ENCODE measurements at places on chromosomes 5 and 9. TPM values are rescaled to one million over a fixed set of nuclear protein-coding genes. Genes with fewer than 3 reads are reported as not detected.

- no peak for DNase-seq
These were observed 25.7 kb upstream of the C5orf47 start for GRCh38 chr5:173963182-173963838.

GRCh38 chr9:105281926-105282325 is 37.5 kb downstream of the SLC44A1 start:
- DNase-seq, result no peak

DNA sequence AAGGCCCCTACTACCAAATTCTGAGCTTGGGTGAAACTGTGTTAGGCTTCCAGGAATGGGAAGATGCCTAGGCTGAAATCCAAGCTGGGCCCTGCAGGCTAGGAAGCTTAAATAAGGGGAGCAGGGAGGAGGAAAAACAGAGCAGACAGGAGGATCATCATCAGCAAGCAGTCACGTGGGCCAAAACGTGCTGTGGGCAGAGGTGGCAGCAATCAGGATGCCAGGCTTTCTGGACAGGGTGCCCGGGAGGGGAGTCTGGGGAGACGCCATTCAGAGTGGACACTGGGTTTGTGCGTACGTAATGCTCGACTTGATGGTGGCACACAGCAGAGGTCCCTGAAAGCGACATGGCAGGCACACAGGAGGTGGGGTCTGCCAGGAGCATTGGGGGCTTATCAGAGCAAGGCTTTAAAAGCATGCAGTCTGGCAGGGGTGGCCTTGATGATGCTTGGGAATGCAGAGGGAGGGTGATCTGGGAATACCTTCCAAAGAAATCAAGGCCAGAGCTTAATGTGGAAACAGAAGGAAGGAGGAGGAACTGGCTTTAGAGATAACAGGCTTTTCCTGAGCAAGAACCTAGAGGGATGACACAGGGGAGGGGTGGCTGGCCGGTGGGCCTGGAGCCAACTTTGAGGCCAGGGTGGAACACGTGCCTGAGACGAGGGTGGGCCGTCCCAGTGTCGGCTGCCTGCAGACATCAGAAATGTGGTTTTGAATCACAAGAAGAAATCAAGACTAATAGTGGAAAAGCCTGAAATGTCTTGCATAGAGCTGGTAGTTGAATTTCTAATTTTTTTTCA is 212.5 kb downstream of the GADD45G start:
- DNase-seq, result no peak

DNA sequence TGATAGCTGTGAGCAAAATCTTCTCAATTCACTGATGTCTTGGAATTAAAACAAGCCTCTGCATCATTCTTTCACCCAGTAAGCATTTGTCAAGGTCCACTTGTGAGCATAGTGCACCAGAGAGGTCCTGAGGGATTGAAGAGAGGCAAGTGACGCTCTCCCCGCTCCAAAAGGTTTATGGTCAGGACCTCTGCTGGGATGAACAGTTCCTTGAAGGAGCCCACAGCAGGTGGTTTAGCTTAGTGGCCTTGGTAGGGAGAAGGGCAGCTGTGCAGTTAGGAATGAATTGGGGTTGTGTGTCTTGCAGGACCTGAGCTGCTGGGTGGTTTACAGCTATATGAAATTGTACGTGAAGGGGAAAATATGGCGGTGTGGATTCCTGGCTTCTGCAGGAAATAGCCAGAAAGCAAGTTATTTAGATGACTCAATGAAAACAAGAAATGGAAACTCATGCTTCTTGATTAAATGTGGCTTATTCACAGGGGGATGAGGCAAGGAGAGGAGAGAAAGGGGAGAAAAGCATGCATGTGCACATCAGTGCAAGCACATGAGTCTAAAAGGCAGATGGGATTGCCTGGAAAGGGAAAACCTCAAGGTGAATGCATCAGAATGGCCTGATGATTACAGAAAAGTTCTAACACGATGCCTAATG is 42.0 kb downstream of the SUB1 start:
- no peak for DNase-seq

GRCh38 chr5:142013734-142014521 is 1.1 kb upstream of the GNPDA1 start:
- peak; percentile 67 for DNase-seq

DNA sequence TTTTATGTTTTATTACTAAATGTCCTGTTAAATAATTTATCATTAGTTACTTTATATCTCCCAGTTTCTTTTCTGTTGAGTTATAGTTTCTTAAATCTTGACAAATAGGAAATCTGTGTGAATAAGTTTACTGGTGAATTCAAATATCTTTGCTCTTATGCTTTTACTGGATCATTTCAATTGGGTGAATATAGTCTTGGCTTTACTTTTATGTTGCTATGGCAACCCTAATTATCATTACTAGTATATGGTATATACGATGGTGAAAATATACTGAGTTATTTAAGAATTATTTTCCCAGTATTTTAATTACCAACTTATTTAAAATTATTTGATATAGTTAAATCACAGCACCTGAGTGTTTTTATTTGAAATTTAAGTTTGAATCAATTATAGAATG is 363.0 kb downstream of the CDH10 start:
- no peak for DNase-seq

GRCh38 chr5:176450077-176450476 is 1.9 kb downstream of the FAF2 start:
- no peak for DNase-seq

DNA sequence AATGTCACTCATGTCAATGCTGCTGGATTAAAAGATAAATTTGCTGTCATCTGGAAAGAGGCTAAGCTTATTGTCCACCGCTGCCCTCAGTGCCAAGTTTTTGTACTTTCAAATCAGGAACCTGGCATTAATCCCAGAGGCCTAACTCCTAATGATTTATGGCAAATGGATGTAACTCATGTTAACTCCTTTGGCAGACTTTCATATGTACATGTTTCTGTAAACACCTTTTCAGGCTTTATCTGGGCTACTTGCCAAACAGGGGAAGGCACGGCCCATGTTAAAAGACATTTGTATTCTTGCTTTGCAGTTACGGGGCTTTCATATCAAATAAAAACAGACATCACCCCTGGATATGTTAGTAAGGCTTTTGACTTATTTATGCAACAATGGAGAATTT is 608.0 kb upstream of the ACO1 start:
- DNase-seq, result no peak

DNA sequence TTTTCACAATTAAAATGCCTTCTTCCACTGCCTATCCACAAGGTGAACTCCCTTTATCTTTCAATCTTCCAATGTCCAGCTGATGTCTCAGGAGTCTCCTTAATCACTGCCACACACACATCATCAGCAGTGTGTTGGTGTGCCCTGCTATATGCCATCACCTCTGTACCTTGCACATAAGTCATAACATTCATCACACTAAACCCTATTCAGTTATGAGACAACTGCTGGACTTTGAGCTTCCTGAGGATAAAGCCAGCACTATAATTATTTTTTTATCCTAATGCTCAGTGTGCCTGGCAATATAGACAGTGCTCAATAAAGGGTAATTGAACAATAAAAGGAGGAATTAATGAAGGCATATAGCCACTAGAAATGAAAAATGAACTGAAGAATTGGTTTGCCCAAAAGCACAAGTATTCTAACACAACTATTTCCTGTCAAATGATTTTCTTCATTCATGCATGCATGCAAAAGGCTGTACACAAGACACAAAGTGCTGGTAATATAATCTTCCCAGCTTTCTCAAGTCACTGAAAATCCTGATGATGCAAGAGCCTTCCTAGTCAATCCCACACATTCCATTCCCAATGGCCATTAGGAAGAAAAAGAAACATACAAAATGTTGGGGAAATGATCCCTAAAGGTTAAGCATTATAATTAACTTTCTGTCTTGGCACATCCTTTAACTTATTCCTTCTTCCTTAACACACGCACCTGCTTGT is 32.4 kb downstream of the LPAR1 start:
- peak; percentile 91 for DNase-seq

DNA sequence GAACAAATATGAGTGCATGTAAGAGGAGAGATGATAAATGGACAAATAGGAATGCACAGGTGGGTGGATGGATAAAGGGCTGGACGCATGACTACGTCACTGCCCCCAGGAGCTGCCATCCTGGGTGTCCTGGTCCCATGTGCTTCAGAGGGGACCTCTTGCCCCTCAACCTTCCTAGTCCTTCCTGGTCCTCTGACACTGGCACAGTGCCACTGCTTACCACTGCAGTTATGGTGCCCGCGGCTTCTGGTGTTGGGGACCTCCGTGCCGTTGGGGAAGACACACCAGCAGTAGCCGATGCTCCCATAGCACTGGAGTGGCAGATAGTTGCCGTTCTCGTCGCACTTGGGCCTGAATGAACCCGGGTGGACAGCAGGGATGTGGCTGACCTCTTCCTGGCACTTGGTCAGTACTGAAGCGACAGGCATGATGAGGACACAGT is 9.8 kb downstream of the CD74 start:
- DNase-seq, result no peak

DNA sequence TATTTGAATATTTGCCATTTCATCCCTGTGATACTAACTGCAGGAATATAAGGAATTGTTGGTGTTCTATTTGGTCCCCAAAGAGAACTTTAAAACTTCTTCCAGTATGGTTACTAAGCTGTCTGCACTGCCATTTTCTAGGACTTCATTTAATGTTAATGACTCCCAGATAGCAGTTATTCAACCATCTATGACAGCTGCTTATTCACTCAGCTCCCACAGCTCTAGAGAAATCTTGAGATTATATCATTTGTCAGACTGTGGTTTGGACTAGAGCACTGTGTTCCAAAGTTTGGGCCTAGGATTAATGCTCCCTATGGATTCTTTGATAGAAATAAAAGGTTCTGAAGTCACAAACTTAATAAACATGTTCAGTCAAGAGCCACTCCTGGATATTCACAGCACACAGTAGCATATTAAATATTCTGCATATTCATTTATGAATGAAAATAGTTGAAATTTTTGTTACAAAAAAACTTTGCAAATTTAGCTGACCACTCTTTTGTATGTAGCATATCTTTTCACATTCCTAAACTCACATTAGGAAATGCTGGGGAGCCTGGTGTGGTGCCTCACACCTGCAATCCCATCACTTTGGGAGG is 173.7 kb downstream of the NFIB start:
- DNase-seq, result no peak

GRCh38 chr5:137280656-137281055 is 218.5 kb downstream of the SPOCK1 start:
- no peak for DNase-seq

- peak; percentile 43 for DNase-seq
These were observed 43.9 kb upstream of the GLIPR2 start for GRCh38 chr9:36092509-36093215.

GRCh38 chr9:73213300-73213699 is 61.6 kb downstream of the ANXA1 start:
- no peak for DNase-seq

Gene MAMDC2
- 7.9 TPM for polyA plus RNA-seq

Gene PCDHGA3
- 0.96 TPM for polyA plus RNA-seq

Gene WDR55
- polyA plus RNA-seq, result 19.9 TPM

Gene LSM11
- polyA plus RNA-seq, result 8.6 TPM

Gene FAM78A
- 2.3 TPM for polyA plus RNA-seq

Gene PTGDS
- polyA plus RNA-seq, result 4.6 TPM

Gene SLC25A2
- 0.04 TPM for polyA plus RNA-seq

Gene SLC4A9
- 0.22 TPM for polyA plus RNA-seq

Gene SPATA31A3
- polyA plus RNA-seq, result not detected
